ENCODE measurements at places on chromosomes 12 and 14. TPM values are rescaled to one million over a fixed set of nuclear protein-coding genes. Genes with fewer than 3 reads are reported as not detected.

Gene FOXG1
- not detected for total RNA-seq

Gene ANKRD13A
- total RNA-seq, result 43.0 TPM

DNA sequence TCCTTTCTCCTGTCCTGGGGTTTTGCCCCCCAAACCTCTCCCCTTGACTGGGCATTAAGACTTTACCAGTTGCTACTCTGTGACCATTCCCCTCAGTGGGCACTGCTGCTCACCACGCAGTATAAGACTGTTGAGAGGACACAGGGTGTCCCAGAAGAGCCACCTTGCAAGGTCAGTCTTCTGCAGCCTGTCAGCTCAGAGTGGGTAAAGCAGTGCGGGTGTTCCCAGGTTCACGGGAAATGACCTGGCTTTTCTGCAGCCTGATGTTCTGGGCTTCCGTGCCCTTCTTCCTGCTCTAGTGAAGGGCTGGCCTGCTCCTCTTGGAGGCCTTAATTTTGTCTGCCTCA, 34.2 kb downstream of the KCNA1 start:
- DNase-seq, result no peak

DNA sequence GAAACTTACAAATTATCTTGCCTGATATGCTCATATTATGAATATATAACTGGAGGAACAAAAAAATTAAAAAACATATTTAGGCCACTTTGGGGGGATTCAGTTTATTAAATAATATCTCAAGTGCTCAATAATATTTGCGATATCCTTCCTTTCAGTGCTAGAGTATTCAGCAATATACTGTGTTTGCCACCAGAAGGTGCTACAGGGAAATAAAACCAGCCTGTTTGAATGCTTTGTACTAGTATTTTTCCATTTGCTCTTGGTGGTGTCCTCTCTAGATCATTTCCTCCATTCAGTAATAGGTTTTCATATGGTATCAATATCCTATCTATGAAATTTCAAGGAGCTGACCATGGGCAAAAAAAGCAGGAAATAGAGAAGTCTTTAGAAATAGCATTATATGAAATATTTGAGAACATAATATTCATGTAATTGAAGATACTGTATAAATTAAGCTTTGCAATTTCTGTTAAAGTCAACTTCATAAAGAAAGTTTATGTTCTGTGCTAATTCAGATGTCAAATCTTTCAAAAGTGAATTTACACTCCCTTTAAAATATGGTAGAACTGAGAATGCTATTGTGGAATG, 106.2 kb upstream of the NAV3 start:
- peak; percentile 35 for DNase-seq

DNA sequence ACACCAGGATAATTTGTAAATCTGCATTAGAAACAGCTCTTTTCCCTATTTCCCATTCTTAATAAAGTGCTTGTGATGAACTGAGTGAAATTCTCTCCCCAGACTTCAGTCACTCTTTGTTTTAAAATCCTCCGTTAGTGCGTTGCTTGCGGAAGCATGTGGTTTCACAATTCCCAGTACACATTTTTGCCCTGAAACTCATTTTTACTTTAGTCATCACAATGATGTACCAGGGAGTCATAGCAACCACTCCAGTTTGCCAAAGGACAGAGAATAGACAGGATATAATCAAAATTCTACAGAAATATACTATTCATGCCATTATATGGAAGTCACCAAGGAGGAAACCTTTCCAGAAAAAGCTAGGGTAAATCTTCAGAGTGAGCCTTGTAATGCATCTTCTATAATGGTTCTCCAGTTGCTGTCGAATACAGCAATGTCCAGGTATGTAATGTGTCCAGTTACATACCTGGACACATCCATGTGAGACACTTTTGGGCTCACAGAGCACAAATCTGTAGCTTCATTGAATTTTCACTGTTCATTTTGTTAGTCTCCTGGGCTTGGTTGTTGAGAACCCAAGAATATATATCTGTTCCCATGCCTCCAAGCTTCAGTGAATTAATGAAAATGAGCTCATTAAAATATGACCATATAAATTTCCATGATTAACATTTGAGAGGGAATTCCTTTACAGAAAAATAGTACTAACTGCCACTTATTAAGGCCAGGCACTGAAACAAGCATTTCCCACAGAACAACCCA, 57.8 kb downstream of the GPR135 start:
- DNase-seq, result peak; percentile 44

All from skin of body (tissue), 3 donors.